T-helper 9 cell (primary cell): ENCODE measurements at places on chromosomes 7 and 10.

DNA sequence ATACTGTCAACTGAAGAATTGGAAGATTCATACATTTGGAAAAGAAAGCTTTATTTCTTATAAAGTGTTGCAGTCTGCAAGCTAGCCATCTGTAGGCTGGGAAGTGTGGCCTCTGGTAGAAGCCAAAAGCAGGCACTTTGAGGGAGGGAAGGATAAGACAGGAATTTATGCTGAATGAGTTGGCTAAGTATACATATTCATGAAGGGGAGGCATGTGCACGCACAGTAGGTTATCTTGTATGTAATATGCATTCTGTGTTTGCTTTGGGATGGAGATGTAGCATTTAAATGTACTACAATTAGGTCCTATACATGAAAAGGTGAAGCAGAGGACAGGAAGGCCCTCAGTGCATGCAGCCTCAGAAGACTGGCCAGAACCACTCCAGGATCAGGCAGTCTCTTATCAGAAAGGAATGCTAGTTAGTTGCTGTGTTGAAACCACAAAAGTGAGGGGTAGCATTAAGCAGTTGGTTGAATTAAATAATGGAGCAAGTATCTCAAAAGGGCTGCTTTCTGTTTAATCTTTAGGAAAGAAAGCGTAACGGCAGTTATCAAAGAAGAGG is 40.9 kb downstream of the MYO3A start:
- DNase-seq = no peak

- DNase-seq = no peak
These were observed 8.0 kb downstream of the COA1 start for GRCh38 chr7:43721193-43721806.

DNA sequence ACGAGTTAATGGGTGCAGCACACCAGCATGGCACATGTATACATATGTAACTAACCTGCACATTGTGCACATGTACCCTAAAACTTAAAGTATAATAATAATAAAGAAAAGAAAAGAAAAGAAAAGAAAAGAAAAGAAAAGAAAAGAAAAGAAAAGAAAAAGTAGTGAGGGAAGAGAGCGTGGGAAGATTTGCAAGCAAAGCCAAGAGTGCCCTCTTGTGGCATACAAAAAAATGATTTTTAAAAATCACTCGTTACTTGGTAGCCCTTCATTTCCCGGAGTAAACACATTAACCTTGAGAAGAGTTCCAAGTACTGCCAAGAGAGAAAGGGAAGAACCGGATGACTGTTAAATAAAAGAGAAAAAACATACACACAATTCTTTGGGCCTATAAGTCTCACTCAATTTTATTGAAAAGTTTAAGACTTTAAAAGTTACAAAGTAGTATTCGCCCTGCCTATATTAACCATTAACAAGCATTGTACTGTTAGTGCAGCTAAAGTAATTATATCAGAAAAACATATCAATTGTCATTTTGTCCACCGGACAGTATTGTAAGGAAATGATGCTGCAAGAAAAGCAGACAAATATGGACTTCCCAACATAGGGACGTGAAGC is 6.2 kb upstream of the CH25H start:
- no peak for DNase-seq

DNA sequence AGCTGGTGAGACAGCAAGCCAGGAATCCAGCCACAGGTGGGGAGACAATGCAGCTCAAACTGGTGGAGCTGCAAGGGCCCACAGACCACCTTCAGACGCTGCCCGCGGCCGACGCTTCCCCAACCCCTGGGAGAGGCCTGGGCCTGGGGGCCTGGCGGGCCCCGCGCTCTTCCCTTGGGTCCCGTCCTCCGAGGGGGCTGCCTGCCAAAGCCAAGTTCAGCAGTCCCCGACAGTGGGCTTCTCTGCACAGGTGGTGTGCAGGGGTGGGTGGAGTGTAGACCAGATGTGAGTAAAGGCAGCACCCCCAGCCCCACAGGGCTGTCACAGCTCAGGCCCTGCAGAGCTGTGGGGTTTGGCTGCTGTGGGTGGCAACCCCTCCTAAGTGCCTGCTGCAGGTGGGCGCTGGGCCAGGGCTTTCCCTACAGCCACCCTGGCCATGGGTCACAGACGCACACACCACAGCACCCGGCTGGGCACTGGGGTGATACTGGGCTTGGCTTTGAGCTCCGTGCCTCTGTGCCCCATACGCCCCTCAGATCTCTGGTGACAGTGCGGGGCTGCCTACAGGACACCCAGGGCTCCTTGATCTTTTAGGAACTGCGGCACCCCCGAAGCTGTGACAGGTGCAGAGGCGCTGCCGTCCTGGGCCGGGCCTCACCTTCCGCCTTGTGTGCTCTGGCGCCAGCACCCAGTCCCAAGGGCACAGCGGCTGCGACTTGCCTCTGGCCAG is 20.5 kb downstream of the BNIP3 start:
- no peak for DNase-seq

- DNase-seq = no peak
These were observed 30.3 kb upstream of the IL6 start for GRCh38 chr7:22696541-22697228.

DNA sequence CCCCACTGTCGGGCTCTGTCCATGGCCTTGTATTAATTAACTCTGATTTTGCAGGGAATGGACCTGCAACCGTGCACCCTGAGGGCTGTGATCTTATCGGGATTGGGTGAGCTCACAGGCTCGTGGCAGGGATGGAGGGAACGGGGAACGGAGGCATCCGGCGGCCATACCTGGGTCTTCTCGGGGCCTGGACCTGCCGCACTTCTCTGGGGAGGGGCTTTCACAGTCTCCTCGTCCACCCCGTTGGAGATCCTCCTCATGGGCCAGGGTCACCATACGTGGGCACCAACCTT is 57.5 kb upstream of the SHH start:
- no peak for DNase-seq

DNA sequence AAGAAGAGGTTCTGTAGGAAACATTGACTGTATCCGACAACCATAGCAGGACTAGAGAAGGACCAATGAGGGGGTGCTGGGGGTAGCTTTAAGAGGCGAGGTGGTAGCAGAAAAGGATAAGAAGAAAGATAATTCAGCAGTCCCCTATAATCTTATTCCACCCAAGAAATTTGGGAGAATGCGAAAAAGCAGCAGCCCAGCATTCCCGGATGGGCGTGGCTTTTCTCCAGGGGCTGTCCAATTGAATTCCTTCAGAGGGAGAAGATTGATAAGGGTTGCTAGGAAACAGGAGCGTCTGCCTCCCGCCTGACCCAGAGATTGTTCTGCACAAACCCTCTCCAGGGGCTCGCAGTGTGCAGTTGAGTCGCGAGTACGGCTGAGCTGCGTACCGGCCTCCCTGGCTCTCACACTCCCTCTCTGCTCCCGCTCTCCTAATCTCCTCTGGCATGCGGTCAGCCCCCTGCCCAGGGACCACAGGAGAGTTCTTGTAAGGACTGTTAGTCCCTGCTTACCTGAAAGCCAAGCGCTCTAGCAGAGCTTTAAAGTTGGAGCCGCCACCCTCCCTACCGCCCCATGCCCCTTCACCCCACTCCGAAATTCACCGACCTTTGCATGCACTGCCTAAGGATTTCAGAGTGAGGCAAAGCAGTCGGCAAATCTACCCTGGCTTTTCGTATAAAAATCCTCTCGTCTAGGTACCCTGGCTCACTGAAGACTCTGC is at the start of gene GRM3:
Gene GRM3 (plus strand): TSS at position 349 of the 721 bp plus-strand sequence. CDS start 121,237 bp downstream, outside the sequence.
- no peak for DNase-seq

DNA sequence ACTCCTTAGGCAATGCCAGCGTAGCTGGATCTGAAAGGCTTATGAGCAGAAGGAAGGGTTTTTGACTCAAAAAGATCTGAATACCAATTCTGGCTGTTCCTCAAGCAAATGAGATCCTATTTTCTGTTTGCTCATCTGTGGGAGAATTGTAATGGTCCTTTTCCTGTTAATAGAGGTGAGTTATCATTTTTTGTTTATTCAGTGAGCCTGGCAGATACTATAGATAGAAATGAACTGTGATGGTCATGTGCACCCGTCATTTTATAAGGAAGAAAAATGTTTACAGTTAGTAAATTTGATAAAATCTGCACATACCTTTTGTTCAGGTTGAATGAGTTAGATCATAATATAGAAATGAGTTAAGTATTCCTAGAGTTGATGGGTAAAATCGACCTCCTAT is 97.7 kb downstream of the ACTR3B start:
- no peak for DNase-seq

DNA sequence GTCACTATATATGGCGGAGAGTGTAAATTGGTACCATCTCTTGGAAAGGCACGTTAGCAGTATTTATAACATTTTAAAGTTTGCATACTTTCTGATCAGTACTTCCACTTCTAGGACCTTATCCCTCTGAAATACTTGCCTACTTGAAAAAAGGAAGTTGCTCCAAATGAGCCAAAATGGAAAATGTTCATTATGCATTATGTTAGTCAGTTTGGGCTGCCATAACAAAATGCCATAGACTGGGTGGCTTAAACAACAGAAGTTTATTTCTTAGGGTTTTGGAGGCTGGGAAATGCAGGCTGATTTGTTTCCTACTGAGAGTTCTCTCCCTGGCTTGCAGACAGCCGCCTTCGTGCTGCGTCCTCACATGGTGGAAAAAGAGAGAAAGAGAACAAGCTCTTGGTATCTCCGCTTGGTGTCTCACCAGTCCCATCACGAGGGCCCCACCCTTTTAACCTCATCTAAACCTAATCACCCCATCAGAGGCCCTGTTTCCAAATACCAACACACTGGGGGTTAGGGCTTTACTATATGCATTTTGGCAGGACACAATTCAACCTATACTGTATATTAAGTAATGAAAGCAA is 6.9 kb downstream of the SNX10 start:
- DNase-seq = no peak

DNA sequence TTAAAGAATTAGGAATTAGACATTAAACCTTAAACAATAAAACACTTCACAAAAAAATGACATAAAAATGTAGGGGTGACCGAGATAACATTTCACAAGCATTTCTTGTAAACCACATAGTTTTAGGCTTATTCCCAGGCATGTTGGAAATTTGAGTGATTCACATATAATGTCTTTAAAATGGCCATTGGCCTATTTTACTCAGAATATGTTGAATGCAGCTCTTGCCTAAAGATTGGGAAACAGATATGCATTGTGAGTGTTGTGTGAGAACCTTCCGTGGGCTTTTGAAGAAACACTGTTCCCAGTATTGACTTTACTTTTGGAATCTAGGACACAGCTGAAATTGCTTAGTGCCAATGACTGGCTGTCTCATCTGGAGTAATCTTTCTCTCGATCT is 79.6 kb downstream of the ARL5B start:
- DNase-seq = no peak
